Cerebellar nuclear complex (tissue), 1 donor: ENCODE measurements at places on chromosomes 1 and 21.

- no peak for DNase-seq
These were observed 1.5 kb downstream of the ZSCAN20 start for GRCh38 chr1:33473900-33474299.

DNA sequence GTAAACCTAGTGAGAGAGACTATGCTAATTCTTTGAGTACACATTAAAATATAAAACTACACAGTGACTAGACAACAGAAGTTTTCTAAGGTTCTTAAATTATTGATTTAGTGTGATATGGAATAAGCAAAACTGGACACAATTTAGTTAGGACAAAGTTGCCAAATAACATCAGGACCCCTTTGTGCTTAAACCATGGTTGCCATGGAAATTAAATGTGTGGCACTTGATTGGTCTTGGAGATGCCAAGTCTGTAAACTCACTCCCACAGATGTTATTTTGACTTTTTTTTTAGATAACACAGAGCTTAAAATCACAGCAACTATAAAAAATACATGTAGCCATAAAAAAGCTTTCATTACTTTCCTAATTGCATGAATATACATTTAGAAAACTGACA lies 234.6 kb downstream of the BRINP3 start:
- no peak for DNase-seq

- no peak for DNase-seq
These were observed 961 bp downstream of the RBM15 start for GRCh38 chr1:110340207-110340468.

- DNase-seq = no peak
These were observed 39.5 kb downstream of the LBR start for GRCh38 chr1:225388372-225388771.

DNA sequence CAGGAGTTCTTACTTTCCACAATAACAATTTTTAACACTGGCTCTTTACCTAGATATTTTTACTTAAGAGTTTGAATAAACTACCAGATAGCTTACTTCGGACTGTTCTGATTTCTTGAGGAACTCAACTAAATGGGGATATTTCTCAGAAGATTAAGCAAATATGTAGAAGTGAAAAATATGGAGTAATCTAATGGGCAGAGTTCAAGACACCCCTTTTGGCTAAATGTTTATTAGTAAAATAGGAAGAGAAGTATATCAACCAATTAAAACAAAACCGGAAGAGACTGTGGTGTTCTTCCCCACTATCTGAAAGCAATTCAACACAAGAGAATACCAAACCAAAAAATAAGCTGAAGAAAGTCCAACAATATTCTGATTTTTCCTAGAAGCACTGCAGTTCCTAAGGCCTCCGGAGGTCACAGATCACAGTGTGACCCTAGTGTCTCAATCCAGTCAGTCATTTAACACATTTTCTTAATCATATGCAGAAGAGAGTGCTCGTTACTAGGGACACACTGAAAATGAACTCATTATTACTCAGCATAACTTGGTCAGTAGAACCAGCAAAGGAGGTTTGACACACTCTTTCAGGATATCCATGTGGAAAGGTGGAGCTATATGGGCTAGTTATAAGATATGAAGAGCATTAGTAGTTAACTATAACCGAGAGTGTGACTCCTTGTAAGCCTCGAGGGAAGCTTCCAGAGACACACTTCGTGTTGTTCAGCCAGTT lies 5.2 kb downstream of the SIPA1L2 start:
- no peak for DNase-seq

DNA sequence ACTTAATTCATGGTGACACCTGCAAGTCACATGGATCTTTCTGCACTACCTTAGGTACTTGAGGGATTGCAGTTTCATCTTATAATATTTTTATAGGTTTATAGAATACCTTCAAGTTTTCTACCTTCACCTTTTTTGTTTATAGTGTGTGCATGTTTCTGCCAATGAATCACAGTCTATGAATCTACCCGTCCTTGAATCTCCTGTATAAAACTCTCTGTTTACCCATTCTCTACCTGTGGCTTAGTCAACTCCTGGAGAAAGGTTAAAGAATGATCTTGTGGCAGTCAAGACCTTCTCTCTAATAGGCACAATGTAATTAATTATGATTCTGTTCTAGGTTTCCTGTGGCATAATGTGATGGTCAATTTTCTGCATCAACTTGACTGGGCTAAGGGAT lies 3.2 kb upstream of the GSTM2 start:
- no peak for DNase-seq

GRCh38 chr1:4422504-4423289 lies 231.7 kb upstream of the AJAP1 start:
- no peak for DNase-seq

- no peak for DNase-seq
These were observed 7.1 kb downstream of the PHLDA3 start for GRCh38 chr1:201461645-201462441.

- DNase-seq = no peak
These were observed 1.6 kb downstream of the LCE2A start for GRCh38 chr1:152699746-152700145.

DNA sequence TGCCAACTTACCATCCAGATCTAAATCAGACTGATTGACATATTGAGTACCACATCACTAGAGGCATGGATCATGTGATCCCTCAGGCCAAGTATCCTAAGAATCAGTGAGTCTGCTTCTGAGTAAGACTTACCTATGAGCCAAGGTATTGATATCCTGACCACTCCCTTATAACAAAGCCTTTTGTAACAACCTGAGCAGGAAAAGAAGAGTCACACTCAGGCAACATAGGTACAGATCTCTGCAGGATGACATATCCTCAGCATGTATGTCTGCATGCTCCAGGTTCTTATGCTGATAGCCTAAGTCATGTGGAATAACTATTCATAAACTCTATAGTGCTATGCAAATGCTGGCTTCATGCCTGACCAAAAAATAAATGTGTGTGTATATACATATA lies 2.3 kb upstream of the LCE1A start:
- DNase-seq = no peak

GRCh38 chr1:109389638-109390341 lies 7.9 kb downstream of the SORT1 start:
- DNase-seq = no peak

DNA sequence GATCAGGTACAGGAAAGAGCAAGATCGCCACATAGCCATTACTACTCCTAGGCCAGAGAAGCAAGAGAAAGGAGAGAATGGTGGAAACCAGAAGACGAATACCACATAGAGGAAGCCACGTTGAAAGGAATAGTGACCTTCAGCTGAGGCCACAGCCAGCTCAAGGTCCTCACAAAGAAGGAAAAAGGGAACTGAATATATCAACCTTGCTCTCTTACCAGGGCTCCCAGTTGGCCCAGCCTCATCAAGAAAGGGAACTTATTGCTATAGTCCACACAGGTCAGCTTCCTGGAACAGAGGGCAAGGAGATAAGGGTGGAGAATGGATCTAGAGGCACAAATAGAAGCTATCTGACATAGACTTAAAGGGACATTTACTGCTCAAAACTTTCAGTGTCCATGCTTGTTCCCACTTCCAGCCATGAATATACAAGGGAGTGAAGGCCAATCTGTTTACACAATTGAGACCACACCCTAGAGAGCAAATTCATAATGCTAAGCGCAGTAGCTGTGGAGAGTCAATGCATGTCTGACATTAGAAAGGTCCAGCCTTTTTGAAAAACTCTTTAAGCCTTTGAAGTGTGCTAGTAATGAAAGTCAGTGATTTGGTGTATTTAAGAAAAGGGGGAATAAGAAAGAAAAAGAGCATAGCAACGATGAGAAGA lies 120.7 kb upstream of the ZC3H11B start:
- DNase-seq = no peak

DNA sequence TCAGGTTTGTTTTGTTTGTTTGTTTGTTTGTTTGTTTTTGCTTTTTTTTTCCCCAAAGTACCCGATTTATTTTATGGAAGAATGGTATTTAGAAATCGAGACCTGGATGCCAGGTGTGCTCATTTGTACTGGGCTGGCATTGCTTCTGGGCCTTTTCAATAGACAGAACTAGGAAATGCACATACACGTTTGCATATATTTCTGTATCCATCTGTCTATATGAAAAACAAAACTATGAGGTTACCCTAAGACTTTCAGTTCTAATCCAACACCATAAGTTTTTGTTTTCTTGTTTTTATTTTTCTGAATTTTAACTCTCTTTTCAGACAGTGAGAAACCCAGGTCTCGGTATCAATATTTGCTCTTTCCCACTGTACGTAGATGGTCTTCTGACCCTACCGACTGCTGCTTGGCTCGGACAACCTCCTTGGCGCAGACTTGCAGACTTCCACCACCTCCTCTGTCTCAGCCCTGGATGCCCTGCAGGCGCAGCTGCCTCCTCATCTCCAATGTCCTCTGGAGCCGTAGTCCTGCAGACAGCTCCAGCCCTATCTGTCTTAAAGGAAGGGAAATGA lies 171.7 kb downstream of the NEK7 start:
- no peak for DNase-seq

- no peak for DNase-seq
These were observed 52.5 kb upstream of the AJAP1 start for GRCh38 chr1:4601941-4602340.

DNA sequence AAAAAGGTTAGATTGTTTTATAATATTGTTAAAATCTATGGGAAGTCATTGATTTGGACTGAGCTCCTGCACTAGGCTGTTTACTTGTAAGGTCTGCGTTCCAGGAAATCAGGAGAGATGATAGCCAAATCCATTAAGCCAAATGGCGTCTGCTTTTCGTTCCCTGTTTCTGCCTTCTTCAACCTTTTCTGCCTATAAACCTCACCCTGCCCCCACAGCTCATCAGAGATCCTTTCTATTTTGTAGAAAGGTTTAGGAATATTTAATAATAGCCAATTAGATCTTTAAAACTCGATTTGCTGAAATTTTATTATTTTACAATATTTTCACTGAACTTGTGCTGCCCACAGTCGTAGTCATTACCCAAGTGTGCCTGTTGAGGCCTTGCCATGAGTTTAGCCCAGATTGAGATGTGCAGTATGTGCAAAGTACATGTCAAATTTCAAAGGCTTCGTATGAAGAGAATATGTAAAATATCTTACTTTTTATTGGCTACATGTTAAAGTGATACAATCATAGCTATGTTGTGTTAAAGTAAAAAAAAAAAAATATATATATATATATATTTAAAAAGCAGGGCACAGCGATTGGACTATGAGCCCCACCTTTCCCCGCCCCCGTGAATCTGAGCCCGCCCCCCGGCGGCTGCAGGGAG lies 444 bp upstream of the IARS2 start:
- DNase-seq = no peak

- no peak for DNase-seq
These were observed 409.9 kb downstream of the PTPRU start for GRCh38 chr1:29646161-29646775.

GRCh38 chr1:78790174-78790573 lies 140.5 kb downstream of the IFI44 start:
- DNase-seq = no peak

- no peak for DNase-seq
These were observed 96.0 kb downstream of the NOS1AP start for GRCh38 chr1:162165528-162165927.
